ENCODE measurements at places on chromosomes 1 and 21.
A peak's percentile ranks its signal among the peaks of the same experiment; 100 is the strongest.

- no peak for DNase-seq
These were observed 67.7 kb upstream of the RGS2 start for GRCh38 chr1:192741095-192741494.

GRCh38 chr1:206808615-206809014, 36.3 kb upstream of the IL10 start:
- DNase-seq, result no peak

DNA sequence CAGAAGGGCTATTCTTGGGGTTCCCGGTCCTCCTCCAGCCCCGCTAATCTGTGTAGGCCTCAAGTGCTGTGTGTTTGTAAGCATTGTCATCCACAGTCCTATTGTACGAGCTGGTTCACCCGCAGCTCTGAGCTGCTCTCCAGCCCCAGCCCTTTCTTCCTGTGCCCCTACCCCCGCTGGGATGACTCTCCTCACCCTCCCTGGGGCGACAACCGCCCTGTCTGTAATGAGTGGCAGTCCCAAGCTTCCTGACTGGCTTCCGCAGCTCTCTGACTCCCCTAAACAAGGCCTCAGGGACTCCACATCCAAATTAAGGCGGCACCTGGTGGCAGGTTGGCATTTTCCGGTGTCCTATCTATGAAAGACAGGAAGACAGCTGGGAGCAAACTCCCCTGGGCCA, 45.8 kb downstream of the TFF3 start:
- DNase-seq, result no peak

- DNase-seq, result no peak
These were observed 112.1 kb downstream of the GRIK1 start for GRCh38 chr21:29827647-29828046.

GRCh38 chr1:11786168-11786567, 19.6 kb downstream of the MTHFR start:
- no peak for DNase-seq

- peak; percentile 36 for DNase-seq
These were observed 3.8 kb downstream of the PHGDH start for GRCh38 chr1:119715542-119715941.

All from substantia nigra (tissue), 51 donors.